Stimulated activated CD8-positive, alpha-beta memory T cell treated with anti-CD3 and anti-CD28 coated beads, Interleukin-4, amount 100 ng/mL, for 1 hour (primary cell): ENCODE measurements at places on chromosomes 7 and 10.

- DNase-seq = no peak
Measured at GRCh38 chr10:24340883-24341282, 131.9 kb downstream of the KIAA1217 start.

- DNase-seq = no peak
Measured at GRCh38 chr7:34011696-34012095, 106.4 kb downstream of the BMPER start.

DNA sequence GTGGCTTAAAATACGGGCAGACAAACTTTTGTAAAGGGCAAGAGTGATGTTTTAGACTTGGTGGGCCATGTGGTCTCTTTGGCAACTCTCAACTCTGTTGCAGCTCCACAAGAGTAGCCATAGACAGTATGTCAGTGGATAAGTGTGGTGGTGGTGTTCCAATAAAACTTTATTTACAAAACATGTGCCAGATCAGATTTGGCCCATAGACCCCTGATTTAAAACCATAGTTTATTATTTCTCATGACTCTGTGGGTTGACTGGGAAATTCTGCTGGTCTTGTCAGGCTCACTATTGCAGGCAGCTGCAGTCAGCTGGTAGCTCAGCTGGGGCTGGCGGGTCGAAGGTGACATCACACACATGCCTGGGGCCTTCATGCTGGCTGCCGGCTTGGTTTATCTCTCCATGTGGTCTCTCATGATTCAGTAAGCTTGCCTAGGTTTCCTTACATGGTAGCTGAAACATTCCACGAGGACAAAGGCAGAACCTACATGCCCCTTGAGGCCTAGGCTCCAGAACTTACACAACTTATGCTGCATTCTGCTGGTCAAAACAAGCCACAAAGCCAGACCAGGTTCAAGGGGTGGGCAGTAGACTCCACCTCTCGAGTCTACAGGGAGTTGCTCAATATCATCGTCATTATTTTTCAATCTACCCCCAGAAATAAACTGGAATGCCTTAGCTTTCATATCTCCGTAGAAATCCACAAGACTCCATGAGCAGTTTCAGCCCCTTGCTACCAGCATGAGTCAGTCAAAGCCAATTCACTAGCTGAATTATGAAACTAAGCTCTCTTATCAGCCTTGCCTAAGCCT is 245.7 kb downstream of the WDR11 start:
- no peak for DNase-seq

DNA sequence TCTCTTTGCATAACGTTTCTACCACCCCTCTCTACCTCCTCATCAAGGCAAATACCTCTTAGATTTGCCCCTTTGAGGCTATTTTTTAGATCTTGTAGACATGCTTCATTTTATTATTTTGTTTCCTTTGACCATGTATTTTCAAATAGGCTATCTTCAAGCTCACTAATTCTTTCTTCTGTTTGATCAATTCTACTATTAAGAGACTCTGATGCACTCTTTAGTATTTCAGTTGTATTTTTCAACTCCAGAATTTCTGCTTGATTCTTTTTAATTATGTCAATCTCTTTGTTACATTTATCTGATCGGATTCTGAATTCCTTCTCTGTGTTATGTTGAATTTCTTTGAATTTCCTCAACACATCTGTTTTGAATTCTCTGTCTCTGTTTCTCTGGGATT is 82.8 kb downstream of the BBS9 start:
- no peak for DNase-seq

DNA sequence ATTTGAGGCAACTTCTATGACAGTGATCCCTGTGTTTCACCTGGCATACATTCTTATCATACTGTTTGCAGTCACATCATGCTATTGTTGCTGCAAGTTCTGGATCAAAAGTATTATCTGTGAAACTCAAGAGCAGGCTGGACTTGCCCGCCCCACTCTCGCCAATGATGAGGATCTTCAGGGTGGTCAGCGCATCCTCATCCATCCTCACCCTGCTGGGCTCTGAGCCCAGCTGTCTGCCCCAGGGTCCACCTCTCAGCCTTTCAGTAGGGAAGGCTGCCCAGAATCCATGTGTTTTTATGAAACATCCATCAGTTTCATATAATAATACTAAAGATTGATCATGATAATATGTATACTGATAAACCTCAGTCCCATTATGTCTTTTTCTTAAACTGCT is 55.4 kb upstream of the KIF5B start:
- DNase-seq = no peak

GRCh38 chr7:8592167-8592566 is 158.8 kb downstream of the NXPH1 start:
- DNase-seq = no peak

DNA sequence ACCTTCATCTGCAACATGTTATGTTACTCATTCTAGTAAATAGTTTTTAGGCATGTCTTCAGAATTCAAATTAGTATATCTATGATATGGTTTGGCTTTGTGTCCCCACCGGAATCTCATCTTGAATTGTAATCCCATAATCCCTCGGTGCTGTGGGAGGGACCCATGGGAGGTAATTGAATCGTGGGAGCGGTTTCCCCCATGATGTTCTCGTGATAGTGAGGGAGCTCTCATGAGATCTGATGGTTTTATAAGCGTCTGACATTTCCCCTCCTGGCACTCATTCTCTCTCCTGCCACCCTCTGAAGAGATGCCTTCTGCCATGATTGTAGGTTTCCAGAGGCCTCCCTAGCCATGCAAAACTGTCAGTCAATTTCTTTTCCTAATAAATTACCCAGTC is 20.4 kb upstream of the GPR37 start:
- DNase-seq = no peak

- no peak for DNase-seq
Measured at GRCh38 chr10:89837165-89838043, 136.0 kb downstream of the KIF20B start.

GRCh38 chr7:117225536-117225935 is 97.3 kb downstream of the WNT2 start:
- no peak for DNase-seq

DNA sequence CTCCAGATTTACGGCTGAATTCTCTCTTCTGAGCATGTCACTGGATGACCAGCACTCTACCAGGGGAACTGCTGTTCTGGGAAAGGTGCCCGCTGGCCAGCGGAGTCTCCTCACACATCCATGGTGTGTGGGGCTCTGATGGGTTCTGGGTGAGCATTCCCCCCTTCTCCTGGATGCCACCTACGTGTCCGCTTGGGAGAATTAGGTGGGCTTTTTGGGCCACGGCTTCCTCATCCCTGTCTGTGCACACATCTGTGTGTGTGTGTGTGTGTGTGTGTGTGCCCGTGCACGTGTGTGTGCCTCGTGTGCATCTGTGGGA is 163.0 kb downstream of the DNAJB6 start:
- DNase-seq = no peak

DNA sequence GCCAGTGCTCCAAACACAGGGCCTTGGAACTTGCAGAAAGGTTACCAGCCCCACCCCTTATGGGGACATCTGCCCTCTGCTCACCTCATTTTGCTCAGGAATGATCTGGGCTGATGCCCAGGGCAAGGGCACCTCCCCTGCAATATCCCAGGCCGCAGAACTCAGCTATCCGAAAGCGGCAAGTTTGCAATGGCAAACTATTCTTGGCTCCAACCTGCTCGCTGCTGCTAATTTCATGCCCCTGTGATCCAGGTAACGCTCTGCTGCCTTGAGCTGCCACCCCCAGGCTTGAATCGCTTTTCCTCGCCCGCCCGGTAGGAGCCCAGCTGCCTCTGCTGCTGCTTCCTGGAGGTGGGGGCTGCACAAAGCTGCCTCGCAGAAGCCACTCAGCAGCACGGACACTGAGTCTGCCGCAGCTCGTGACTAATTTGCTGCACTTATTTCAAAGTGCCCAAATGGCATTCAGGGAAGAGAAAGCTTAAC is 18.2 kb downstream of the SLC29A3 start:
- DNase-seq = no peak

DNA sequence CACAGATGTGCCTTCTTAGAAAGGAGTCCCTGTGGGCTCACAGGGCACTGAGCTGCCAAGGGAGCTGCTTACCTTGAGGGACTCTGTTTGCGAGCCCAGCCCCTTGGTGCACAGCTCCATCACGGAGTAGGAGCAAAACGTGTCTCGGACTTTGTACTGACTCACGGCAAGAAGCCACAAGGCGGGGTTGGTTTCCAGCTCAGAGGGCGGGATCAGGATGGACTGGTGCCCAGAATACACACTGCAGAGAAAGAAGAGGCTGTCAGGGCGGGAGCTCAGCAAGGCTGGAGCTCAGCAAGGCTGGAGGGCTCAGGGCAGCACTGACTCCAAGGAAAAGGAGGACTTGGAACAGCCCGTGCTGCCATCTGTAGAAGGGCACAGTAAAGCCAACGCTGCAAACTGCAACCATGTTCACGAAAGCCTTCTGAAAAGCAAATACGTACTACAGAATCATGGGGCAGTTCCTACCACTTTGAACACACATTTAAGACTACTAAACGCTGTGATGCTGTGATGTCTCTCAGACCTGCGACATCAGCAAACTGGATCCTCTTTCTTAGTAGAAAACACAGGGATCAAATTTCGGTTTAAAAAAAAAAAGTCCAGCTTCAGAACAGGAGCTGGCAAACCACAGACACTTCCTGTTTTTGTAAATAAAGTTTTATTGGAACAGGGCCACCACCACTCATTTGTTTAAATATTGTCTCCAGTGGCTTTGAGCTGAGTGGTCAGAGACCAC is 194.3 kb downstream of the ZMYND11 start:
- DNase-seq = no peak

- DNase-seq = no peak
Measured at GRCh38 chr10:96992721-96993120, 160.6 kb downstream of the LCOR start.

GRCh38 chr10:110680273-110681020 is 36.3 kb downstream of the RBM20 start:
- DNase-seq = no peak

GRCh38 chr7:36208426-36208825 is 55.4 kb downstream of the EEPD1 start:
- no peak for DNase-seq
